Lung microvascular endothelial cell (primary cell): ENCODE measurements at places on chromosomes 12 and 14. TPM values are rescaled to one million over a fixed set of nuclear protein-coding genes. Genes with fewer than 3 reads are reported as not detected.

- DNase-seq, result peak; percentile 84
Measured at GRCh38 chr12:77685112-77685511, 145.6 kb upstream of the NAV3 start.

DNA sequence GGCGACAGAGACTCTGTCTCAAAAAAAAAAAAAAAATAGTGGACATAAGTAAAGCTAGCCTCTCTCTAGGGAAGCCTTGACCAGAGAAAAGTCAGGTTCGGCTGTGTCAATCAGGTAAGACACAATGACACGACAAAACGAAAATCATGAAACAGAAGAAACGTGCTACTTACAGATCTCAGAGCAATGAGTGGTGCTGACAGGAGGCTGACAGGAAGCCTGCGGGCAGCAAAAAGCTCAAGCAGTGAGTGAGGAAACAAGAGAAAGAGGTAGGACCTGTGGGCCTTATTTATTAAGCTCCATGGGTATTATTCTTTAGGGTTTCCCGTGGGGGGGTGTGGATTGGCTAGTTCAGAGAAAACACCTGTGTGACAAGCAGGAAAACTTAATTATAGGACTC lies 363.1 kb downstream of the KCNH5 start:
- no peak for DNase-seq

Gene TBX5
- total RNA-seq, result not detected in 2 replicates

DNA sequence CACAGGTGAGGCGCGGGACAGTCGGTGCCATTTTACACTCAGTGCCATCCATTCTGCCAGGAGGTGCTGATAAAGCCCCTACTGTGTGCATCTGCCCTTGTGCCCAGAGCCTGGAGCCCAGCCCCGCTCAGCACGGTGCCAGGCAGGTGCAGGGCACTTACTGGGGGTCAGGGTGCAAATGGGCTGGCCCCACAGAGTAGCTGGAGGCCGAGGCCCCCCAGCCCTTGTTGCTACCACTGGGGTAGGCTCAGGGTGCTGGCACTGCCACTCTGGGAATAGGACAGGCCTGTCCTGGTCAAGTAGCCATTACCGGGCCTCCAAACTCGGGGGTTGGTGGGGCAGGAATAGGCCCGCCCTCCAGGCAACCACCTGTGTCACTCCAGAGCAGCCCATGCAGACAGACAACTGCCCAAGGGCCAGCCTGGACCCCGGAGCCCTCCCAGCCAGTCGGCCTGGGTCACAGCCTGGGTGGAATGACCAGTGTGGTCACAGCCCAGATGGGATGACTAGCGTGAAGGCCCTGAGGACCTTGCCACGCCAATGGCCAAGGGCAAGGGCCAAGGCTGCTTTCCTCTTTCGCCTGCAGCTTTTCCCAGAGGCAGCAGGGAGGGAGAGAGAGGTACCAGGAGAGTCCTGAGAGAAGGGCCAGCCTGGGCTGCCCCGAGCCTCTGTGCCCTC lies 3.0 kb downstream of the INF2 start:
- no peak for DNase-seq

- DNase-seq, result no peak
Measured at GRCh38 chr12:122921917-122922316, 26.0 kb upstream of the VPS37B start.

Gene FOXG1
- not detected in 2 replicates for total RNA-seq
